ENCODE measurements at places on chromosomes 4 and X.

- DNase-seq = no peak
These were observed 91.8 kb downstream of the VSIG4 start for GRCh38 chrX:65948103-65948502.

DNA sequence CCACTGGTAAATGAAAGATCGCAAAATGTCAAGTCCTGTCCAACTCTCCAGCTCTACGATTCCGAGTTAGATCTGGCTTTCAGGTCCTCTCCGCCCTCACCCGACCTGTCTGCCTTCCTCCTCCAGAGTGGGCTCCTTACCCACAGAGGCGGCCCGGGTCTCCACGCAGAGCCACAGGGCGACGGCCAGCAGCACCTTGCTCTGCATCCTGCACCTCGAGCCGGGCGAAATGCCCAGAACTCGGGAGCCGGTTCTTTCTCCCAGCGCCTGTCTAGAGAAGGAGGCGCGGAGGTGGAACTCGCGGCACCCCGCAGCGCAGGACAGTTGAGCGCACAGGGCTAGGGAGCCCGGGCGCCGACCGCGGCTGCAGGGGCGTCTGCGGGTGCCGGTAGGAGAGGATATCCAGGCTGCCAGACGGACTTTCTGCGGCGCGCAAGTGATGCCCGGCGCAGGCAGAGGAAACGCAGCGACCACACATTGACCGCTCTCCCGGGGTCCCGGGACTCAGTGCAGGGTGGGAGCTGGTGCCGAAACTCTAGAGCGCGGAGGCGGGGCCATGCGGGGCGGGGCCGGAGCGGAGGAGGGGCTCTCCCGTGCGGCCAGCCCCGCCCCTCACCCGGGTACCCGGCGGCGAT is at the start of gene KDR:
KDR (minus strand) TSS at position 509 of the 635 bp plus-strand sequence; CDS start at position 207, 302 bp downstream.
- peak; percentile 72 for DNase-seq

GRCh38 chr4:124025428-124025827 is 628.8 kb downstream of the SPRY1 start:
- DNase-seq = no peak

GRCh38 chr4:25235401-25235800 is 1.6 kb downstream of the PI4K2B start:
- DNase-seq = no peak

All from umbilical cord (tissue), 2 donors.